ENCODE measurements at places on chromosomes 7 and 10.

DNA sequence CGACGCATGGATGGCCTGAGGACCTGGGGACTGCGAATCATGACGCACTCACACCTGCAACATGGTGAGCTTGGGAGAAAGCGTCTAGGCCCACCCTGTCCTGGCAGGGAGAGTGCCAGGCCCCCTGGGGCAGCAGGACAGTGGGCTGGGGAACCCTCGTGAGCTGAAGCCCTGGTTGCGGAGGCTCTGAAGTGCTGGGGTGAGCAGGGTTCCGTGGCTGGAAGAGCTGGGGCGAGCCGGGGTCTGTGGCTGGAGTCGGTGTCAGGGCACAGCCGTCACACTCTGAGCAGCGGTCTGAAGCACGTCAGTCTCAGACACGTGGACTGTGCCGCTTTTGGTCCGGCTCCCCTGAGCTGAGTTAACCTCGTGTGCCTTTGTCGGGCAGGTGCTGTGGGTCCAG lies 4.7 kb downstream of the SUN1 start:
- DNase-seq = no peak

DNA sequence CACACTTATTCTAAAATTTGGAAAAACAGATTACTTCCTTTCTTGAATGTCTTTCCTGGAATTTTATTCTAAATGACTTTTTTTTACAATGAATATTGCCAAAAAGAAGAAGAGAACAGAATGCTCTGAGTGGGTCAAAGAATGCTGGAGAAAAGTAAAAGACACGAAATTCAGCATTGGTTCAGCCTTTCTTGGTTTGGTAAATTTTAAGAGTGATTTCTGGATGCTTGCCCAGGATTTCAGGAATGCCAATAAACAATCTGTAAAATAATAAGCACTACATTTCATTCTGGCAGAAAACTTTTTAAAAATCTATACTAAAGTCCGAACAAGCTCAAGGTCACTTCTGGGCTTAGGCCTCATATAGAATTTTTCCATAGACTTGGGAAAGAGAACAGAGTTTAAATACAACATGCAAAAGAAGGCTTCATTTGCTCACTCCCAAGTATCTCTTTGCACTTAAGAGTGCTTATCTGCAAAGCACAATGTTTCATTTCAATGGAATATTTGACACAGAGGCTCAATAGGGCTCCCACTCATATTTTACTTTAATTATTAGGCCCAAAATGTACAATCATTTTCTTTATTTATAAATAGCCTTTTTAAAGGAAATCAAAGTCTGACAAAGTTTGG lies 359.5 kb upstream of the ANKRD30A start:
- DNase-seq = no peak

DNA sequence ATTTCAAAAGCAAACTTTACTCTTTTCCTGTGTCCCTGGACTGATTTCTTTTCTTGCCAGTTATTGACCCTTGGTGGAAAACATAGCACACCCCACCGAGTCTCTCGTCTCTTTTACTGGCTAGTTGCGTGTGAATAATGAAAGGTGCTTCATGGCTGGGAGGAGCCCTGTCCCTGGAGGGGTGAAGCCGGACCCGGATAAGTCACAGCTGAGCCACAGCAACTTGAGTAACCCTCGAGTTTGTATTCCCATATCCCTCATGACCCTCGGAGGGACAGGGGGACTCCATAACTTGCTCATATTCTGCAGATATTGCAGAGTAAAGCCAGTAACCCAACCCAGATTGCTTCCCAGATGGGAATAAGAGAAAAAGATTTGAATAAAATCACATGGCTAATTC lies 147.5 kb upstream of the FRMD4A start:
- no peak for DNase-seq

- DNase-seq = no peak
Observed at GRCh38 chr7:30344513-30344912, 60.1 kb downstream of the ZNRF2 start.

DNA sequence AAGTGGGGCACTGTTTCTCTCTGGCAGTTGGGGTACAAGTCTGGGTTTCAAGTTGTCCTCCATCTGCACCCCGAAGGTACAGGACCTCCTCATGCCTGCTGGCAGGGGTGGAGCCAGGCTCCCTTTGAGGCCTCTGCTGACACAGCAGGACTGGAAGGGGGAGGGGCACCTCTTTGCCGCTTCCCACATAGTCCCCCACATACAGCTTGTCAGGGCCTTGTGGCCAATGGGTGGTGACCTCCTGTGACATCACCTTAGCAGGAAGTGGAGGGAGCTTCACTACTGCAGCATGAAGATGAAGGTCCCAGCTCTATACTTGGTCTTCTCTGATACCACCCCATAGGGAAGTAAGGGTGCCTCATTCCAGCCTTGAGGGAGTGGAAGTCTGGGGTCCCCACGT lies 167.8 kb downstream of the RAMP3 start:
- no peak for DNase-seq

GRCh38 chr7:120927454-120928103 lies 23.0 kb upstream of the ING3 start:
- DNase-seq = no peak

DNA sequence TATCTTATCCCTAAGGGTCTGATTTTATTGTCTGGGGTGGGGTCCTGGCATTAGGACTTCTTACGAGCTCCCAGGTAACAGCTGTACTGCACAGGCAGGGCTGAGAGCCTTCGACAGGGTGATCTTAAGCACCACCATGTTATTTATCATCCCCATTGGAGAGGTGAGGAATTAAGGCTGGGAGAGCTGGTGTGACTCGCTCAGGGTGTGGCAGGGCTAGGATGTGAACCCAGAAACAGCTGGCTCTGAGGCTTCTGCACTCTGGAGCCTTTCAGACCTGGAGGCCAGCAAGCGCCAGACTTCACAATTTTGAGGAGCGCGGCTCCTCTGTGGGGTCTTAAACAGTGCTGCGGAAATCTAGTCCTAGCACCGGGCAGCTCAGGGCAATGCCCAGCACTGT lies 27.4 kb upstream of the NDST2 start:
- no peak for DNase-seq

DNA sequence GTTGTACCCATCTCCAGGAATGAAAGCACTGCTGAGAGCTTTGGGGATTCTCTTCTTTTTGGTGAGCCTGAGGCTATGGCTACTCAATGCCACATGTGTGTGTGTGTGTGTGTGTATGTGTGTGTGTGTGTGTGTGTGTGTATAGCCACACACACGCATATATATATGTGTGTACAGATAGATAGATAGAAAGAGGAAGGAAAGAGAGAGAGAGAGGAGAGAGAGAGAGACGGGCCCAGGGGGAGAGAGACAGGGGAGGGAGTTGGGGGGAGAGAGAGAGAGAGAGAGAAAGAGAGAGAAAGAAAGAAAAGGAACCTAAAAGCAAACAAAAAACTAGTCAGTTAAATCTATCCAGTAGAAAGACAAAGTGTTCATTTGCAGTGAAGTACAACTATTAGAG lies 8.3 kb downstream of the SLC13A4 start:
- DNase-seq = no peak

DNA sequence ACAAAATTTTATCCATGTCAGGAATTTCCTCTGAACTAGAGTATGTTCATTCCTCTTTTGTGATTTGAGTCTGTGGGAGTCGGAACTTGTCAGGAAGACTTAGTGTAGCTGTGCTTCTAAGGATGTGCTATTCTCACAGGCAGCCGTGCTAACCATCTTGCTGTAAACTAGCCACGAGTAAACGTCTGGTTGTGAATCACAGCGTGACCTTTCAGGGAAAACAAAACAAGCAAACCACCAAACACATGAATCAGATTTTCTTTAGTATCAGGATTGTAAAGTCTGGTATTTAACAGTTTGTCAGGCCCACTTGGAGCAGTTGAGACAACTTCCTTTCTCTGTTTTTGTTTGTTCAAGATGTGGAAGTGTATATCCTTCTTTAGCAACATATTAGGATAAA lies 32.0 kb downstream of the AUTS2 start:
- no peak for DNase-seq

- no peak for DNase-seq
Observed at GRCh38 chr10:30490289-30491000, 56.5 kb downstream of the MAP3K8 start.

- no peak for DNase-seq
Observed at GRCh38 chr7:87146740-87147386, 5.4 kb upstream of the DMTF1 start.

- no peak for DNase-seq
Observed at GRCh38 chr10:9163699-9164098, 1109.2 kb downstream of the GATA3 start.

DNA sequence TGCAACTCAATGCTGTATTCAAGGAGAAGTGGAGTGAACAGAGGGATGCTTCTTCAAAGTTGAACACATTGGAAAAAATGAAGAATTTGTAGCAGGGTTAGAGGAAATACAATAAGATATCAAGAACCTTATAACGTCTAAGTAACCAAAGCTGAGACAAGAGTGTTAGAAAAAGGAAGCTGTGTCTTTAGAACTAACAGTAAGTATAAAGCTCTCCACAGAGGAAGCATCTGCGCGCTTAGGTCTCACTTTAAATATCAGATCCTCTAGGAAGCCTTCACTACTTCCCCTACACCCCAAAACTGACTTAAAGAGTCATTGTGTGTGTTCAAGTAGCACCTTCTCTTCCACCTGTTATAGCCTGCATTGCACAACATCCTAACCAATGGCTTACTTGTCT lies 43.0 kb downstream of the CH25H start:
- DNase-seq = no peak

- DNase-seq = no peak
Observed at GRCh38 chr10:6062101-6062771, at the start of gene IL2RA. TSS of gene IL2RA (minus strand) at chr10:6062367. CDS start at chr10:6062151, 216 bp downstream.

- DNase-seq = no peak
Observed at GRCh38 chr10:61664985-61665384, 2.3 kb downstream of the CABCOCO1 start.

DNA sequence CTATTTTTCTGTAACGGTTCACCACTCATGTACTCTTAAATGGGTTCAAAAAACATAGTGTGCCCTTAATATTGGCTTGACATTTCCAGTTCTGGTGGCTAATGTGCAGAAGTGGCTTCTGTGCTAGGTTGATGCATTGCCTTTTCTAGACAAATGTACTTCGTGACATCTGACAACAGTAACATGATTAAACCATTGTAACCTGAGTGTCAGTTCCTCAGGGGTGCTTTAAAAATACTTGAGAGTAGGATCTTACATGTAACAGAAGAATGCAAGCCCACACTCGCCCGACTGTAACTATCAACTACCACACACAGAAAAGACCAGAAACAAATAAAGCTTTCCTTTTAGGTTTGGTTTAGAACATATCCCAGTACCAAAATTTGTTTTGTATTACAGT lies 393.4 kb upstream of the NFE2L3 start:
- DNase-seq = peak; percentile 77

GRCh38 chr10:4081685-4082111 lies 296.7 kb upstream of the KLF6 start:
- DNase-seq = no peak

DNA sequence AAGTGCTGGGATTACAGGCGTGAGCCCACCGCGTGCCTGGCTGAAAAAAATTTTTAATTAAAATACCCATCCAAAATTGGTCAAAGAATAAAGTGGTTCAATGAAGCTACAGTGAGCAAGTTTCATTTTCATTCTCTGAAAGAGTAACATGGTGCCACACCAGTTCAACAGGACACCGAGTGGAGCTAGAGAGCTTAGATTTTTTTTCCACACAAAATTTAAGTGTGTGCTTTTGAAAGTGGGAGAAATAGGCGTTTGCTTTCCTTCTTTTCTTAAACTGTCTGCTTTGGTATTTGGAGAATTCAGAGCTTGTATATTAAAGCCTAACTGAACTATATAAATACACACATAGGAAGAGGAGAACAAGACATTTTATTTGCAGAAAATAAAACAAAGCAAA lies 43.4 kb downstream of the BPGM start:
- no peak for DNase-seq

GRCh38 chr10:95295031-95295755 lies 4.4 kb upstream of the PDLIM1 start:
- DNase-seq = peak; percentile 58

GRCh38 chr7:13724977-13725566 lies 264.4 kb downstream of the ETV1 start:
- no peak for DNase-seq

DNA sequence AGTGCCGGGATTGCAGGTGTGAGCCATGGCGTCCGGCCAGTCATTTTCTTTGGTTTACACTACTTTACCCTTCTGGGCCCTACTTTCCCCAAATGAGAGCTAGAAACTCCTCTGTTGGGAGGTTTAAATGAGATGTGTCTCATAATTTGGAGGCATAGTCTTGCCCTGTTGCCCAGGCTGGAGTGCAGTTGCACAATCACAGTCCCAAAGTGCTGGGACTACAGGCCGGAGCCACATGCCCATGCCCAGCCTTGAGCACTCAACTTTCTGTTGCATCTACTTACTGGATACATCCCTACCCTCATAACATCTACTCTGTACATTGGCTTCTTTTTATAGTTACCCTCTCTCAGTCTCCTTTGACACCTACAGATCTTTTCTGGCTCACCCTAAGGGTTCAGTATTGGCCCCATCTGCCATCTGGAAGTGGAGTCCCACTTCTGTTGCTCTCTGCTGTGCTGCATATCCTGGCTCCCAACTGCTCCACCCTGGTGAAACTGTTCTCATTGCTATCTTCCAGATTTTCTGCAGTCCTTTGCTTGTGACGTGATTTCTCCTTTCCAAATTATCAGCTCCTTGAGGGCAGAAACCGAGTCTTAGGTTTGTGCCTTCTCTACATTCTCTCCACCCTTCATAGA lies 8.4 kb downstream of the EIF4H start:
- no peak for DNase-seq

DNA sequence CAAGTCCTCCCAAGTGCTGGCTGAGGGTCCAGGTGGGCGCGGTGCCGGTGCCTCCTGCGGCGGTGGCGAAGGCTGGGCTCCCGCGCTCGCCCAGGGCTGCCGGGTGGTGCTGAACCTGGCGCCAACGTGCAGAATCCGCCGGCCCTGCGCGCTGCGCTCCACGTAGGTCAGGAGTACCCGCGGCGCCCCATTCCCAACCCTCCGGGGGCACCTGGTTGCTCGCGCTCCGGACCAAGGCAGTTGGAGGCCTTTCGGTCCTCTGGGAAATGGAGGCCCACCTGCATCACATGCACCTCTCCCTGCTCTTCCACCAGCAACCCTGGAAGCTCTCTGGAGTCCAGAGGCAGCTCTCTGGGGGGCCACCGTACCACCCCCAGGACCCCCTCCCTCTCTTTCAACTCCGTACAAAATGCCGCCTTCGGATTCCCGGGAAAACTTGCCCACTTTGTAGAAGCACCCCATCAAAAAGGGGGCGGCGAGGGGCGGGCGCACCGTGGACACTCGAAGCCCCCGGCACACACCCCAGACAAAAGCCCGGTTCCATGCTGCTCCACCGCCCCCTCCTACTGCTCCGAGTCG lies 745 bp downstream of the SLC16A9 start:
- DNase-seq = peak; percentile 8

DNA sequence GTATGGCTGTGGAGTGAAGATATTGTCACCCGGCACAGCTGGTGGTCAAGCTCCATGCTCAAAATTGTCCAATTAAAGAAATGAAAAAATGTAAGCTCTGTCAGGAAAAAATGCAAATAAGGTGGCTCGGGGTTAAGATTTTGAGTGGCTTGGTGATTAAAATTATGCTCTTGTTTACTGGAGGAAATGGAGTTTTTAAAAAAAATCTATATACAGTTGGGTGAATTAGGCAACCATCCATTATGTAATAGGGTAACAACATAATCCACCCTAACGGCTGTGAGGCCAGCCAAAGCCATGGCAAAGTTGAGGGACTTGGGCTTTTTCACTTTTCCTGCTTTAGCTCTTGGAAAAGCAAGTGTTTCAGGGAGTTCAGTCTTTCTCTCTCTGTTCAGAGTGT lies 260.8 kb upstream of the HABP2 start:
- no peak for DNase-seq

- no peak for DNase-seq
Observed at GRCh38 chr10:62810156-62810902, 5.8 kb downstream of the ADO start.

All from NCI-H2171 (cell line).